ENCODE measurements at places on chromosomes 5 and 9.
A peak's percentile ranks its signal among the peaks of the same experiment; 100 is the strongest.

- no peak for DNase-seq
These were observed 644 bp downstream of the BRD3 start for GRCh38 chr9:134066913-134067851.

- no peak for DNase-seq
These were observed 532.5 kb downstream of the RAB3C start for GRCh38 chr5:59115345-59115744.

DNA sequence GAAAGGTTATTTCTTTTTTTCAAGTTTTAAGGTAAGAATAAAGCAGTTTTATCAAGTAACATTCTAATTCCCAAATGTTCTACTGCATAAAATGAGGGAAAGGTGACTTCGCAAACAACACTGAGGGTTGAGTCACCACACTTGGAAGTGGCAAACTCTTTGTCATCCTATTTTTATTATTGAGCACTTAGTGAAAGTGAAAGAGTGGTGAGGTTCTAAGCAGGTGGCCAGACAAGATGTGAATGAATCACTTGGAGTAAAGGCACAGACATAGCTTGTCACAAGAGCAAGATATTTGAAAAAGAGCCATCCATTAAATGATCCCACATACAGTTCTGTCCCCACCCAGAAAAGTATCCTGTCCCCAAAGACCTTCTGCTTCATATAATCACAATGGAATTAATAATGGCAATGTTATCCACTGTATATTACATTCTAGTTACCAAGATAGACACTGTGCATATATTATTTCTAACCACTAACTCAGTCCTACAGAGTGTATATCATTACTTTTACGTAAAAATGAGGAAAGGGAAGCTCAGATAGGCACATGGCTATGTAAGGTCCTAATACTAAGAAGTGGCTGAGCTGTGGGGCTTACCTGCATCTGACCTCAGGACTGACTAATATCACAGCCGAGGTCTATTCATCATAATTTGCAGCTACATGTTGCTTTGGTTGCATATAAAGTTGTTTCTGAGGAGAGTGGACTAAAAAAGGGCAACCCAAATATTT lies 730.4 kb upstream of the MEF2C start:
- DNase-seq, result no peak

DNA sequence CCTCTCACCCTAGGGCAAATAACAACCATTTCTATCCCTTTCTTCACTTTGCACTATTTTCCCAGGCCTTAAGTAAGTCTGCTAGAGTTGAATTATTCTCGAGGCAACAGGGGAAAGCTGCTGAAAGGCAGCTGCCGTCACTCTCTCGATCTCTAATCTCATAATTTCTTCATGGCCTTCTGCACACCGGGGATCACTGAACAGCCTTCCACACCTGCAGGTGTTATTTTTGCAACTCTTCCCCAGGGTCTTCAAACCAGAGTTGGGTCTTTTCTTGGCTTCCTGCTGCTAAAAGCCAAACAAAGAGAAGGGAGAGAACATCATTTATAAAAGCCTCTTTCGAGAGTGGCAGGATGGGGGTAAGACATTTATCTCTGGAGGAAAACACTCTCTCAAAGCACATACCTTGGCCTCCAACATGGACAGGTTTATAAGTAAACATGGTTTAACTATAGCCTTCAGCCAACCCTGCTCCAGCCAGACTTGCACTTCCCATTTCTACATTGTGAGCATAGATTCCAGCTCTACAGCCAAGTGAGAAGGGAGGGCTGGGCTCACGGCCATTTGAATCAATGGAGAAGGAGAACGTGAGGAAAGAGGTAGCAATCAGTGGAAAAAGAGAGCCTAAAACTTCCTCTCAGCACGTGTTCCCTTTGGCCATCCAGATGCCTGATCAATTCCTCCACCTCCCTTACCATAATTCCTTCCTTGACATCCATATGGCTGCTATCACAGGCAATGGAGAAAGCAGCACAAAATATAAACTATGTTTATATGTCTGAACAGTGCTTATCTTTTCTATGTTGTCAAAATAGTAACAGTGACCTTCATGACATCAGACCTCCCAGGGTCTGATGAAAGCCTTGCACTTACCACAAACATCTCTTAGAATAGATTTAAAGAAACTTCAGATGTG lies 464.9 kb downstream of the TLE1 start:
- no peak for DNase-seq

- DNase-seq, result peak; percentile 10
These were observed 246.6 kb downstream of the HSPA4 start for GRCh38 chr5:133298447-133298846.

All from stimulated activated CD4-positive, alpha-beta T cell treated with anti-CD3 and anti-CD28 coated beads, Interleukin-15, amount 100 ng/mL, for 1 hour (primary cell).